ENCODE measurements at places on chromosomes 6 and 20. TPM values are rescaled to one million over a fixed set of nuclear protein-coding genes. Genes with fewer than 3 reads are reported as not detected.

RAE1 gene
- total RNA-seq, result 42.4 TPM

SNAI1 gene
- 12.4 TPM for total RNA-seq

KCNK5 gene
- not detected for total RNA-seq

TMEM242 gene
- 7.8 TPM for total RNA-seq

TBX18 gene
- total RNA-seq, result 7.0 TPM

GATA5 gene
- not detected for total RNA-seq

ASF1A gene
- 31.1 TPM for total RNA-seq

AP5S1 gene
- total RNA-seq, result 11.8 TPM

CLVS2 gene
- total RNA-seq, result not detected

FABP7 gene
- 0.16 TPM for total RNA-seq

SLC4A11 gene
- total RNA-seq, result 0.72 TPM

PAK5 gene
- total RNA-seq, result not detected

SLA2 gene
- not detected for total RNA-seq

MLN gene
- total RNA-seq, result not detected

GTSF1L gene
- not detected for total RNA-seq

ADTRP gene
- total RNA-seq, result 0.26 TPM

KCTD20 gene
- 55.6 TPM for total RNA-seq

OSER1 gene
- 42.9 TPM for total RNA-seq

FAM83C gene
- not detected for total RNA-seq

TINAG gene
- not detected for total RNA-seq

CRISP2 gene
- total RNA-seq, result not detected

GNAS gene
- total RNA-seq, result 662 TPM

MACROD2 gene
- 0.96 TPM for total RNA-seq

OR12D3 gene
- not detected for total RNA-seq

HTR1E gene
- total RNA-seq, result not detected

PCK1 gene
- not detected for total RNA-seq

ARMC2 gene
- 1.9 TPM for total RNA-seq

GPLD1 gene
- 0.26 TPM for total RNA-seq

PAX1 gene
- not detected for total RNA-seq

CFAP206 gene
- 0.39 TPM for total RNA-seq

BNIP5 gene
- not detected for total RNA-seq

DLL1 gene
- total RNA-seq, result 5.9 TPM

ANKRD6 gene
- 6.9 TPM for total RNA-seq

ENPP4 gene
- total RNA-seq, result 0.39 TPM

TCP11 gene
- not detected for total RNA-seq

SLC44A4 gene
- not detected for total RNA-seq

SLC17A1 gene
- not detected for total RNA-seq

All from epithelial cell of alveolus of lung (primary cell).